ENCODE measurements at places on chromosomes 4 and X.

DNA sequence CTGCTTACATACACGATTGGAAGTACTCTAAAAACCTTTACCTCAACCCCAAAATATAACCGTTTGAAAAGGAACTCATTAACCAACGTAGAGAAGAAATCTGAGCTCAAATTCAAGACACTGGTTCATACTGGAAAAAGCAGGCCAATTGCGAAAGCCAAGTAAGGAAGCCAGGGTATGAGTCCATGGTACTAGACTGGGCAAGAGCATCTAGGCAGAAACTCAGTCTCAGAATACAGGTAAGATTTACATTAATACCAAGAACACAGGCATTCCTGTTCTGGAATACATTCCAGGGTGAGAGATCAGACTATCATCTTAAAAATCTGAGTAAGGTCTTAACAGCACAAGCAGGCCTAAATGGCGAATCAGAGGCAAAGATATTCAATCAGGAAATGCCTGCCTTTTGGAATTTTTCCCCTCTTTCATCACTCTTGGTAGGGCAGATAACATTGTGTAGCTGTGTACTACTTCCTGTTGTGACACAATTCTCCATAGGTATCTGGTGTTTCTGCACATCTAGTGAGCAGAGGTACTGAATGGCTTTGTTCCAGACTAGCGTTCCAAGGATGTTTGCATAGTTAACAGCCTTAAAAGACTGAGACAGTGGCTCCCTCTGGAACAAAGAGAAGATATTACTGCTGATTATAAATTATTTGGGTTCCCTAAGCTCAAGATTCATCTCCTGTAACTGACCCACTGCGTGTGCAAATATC lies 311.3 kb downstream of the PCDH19 start:
- DNase-seq = no peak

DNA sequence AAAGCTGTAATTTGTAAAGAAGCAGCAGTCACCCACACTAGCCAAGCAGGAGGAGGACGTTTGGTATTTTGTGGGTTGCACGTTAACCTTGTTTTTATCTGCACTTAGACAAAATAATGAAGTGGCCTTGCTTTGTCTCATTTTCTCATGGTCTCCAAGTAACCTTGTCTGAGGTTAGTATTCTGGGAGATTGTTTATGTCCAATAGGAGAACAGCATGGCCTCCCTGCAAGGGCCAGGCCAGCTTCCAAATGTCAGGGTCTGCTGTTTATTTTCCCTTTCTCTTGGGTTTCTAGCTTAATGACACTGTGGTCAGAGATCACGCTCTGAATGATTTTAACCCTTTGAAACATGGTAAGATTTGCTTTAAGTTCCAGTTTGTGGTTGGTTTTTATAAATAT lies 29.9 kb downstream of the PNMA6E start:
- DNase-seq = no peak

- no peak for DNase-seq
Measured at GRCh38 chr4:140829825-140830224, 73.6 kb upstream of the TBC1D9 start.

- DNase-seq = no peak
Measured at GRCh38 chr4:168920441-168921065, 89.5 kb downstream of the CBR4 start.

DNA sequence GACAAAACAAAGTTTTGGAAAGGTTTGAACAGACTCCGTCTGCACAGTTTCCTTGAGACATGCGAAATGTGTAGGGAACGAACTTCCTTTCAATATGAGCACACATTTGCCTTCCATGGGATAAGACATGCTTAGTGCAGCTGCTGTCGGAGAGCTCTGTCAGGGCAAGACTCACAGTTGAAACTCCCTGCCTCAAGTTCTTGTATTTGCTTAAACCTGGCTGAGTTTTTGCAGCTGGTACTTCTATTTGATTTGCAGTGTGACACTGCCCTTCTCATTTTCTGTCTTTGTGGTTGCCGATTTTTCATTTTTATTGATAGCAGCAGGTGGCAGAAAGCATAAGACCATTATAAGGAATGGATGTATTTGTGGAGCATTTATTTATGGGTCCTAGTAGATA lies 18.2 kb upstream of the RHOH start:
- no peak for DNase-seq

GRCh38 chr4:173696011-173696410 lies 166.0 kb upstream of the HAND2 start:
- DNase-seq = no peak

- DNase-seq = no peak
Measured at GRCh38 chrX:150729956-150730355, 36.8 kb downstream of the MTMR1 start.

- no peak for DNase-seq
Measured at GRCh38 chrX:113962343-113962742, 621.5 kb upstream of the HTR2C start.

DNA sequence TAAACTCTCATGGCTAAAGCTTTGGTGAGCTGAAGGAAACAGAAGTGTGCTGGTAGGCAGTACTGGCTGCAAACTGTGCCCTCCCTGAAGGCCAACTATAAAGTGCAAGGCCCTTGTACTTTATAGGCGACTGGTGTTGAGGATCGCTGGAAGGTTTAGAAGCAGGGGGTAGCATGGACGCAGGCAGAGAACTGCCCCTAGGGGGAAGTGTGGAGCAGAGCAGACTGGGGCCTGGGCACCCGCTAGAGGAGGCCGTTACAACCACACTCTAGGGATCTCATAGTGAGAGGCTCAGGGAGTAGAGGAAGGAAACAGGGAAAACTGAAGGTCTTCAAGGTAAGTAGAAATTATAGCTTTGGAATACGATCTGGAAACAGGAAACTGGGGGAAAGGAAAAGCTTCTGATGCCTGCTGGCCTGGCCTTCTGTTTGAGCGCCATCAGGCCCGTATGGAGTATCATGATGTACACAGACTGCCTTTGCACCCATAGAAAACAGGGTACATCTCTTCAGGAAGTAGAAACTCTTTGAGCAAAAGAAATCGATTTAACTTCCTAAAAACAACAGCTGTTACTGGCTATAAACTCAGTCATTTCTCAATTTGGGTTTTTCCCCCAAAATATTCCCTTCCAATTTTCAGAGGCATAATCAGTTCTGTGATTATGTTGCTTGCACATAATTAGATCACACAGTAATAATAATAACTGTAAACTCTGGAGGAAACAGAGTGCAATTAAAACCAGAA lies 23.9 kb upstream of the TMSB4X start:
- peak; percentile 41 for DNase-seq

GRCh38 chr4:186699298-186699697 lies 24.4 kb downstream of the FAT1 start:
- no peak for DNase-seq

DNA sequence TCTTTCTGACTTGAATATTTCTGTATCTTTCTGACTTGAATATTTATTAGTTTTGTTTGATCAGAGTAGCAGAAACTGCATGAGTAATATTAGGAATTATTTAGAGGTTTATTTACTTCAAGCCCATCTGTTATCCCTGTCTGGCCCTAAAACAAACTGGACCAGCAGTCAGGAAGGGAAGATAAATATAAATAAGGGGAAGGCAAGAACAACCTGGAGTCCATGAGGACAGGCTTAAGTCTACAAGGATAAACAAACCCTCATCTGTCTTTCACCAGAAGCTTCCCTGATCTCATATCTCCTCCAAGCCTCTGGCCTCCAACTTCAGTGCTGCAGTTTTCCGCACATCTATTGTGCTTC lies 524.9 kb downstream of the CENPC start:
- no peak for DNase-seq

GRCh38 chr4:88674565-88674964 lies 23.1 kb downstream of the NAP1L5 start:
- no peak for DNase-seq

- DNase-seq = no peak
Measured at GRCh38 chrX:6053141-6053540, 175.5 kb downstream of the NLGN4X start.

- DNase-seq = no peak
Measured at GRCh38 chr4:3123181-3123671, 48.7 kb downstream of the HTT start.

DNA sequence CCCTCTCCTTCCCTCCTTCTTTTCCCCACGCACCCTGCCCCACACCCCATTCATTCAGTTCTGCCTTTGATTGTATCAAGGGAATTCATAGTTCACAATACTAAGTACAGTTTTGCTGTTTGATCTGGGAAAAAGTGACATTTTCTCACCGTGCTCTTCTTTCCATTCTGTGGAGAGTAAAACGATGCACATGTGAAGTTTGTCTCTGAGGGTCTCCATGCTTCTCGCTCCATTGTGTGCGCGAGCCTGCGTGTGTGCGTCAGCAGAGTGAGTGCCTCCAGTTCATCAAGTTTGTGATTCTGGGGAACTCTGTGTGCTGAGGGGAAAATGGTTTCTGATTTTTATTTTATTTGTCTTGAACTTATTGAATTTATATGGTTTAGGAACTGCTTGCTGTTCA lies 1.9 kb downstream of the STK26 start:
- no peak for DNase-seq

DNA sequence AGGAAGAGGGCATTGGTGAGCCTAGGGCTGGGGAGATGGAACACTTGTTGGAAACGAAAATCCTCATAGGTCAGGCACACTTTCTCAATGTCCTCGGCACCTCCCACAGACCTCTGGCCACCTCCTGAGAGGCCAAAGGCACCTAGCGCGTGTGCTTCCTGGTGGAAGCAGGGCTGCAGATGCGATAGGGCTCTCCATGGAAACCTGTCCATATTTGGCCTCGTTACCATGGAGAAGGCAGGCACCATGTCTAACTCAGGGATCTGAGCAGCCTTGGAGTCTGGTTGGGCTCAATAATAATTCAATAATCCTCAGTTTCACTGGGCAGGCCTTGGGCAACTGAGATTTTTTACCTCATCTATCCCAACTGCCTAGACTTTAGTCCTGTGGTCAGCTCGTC lies 58.3 kb downstream of the RAI2 start:
- DNase-seq = no peak

DNA sequence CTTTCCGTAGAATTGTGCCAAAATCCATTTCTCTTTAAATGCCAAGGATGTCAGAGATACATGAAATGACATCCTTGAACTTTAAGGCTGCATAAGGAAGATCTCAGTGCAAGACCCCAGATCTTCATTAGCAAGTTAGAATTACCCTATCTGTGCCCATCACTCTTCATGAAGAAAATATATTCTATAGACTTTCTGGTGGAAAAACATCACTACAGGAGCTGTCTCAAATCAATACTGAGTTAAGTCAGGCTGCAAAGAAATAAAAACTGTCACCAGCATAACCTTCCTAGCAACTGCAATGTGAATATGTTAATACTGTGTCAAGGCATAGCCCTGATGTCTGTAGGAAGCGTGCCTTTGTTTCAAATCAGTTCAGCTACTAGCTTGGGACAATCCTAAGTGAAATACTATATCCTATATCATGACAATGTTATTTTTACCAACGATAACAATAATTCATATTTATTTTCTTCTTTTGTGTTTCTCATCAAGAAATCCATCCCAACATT lies 173.3 kb downstream of the TBCK start:
- no peak for DNase-seq

DNA sequence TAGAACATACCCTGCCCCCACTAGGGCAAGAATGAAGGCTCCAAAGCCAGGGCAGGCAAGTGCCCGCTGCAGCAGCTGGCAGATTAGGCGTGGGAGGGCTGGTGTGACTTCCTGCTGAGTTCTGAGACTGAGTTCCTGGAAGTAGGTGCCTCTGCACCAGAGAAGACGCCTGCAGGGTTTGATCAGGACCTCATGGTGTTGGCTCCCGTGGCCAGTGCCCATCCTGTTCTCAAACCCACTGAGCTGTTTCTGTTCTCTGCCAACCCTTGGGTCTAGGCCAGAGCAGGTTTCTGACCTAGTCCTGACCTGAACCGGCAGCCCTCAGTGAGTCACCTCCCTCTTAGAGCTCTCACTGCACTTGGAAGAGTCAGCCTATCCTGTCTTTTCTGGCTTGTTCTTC lies 220.7 kb downstream of the HS6ST2 start:
- DNase-seq = no peak

- no peak for DNase-seq
Measured at GRCh38 chrX:155070663-155070974, 317 bp downstream of the CMC4 start.

DNA sequence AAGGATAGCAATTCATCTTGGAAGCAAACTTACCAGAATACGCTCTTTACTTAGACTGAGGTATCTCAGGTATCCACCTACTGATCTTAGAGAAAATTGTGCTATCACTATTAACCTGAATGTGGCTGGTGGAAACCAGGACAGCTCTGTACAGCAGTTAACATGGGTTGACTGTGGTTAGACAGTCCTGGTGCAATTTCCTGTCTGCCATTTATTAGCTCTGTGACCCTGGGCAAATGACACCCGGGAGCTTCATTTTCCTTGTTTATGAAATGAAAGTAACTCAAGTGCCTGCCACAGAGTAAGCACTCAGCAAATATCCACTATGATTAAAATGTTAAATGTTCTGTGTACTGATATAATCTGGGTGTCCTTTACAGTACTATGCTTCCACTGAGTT lies 60.0 kb downstream of the SMC1A start:
- no peak for DNase-seq

GRCh38 chr4:139740531-139741041 lies 75.0 kb downstream of the MGST2 start:
- no peak for DNase-seq

DNA sequence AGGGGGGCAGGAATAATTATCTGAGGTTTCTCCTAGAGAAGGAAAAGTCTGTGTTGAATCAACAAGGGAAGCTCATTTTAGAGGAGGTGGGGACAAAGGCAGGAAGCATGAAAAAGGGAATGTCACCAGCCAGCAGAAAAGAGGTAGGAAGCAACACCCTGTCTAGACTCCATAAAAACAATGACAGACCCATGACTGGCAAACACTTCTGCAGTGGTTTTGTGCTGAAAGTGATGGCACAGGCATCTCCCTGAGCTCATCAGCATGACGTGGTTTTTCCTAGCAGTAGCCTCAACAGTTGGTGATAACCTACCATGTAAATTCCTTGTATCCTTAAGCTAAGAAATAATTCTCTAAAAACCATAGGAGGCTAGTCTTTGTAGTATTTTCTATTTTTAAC lies 110.7 kb upstream of the GALNT7 start:
- no peak for DNase-seq

- DNase-seq = no peak
Measured at GRCh38 chrX:71603618-71604017, 14.7 kb downstream of the CXCR3 start.

DNA sequence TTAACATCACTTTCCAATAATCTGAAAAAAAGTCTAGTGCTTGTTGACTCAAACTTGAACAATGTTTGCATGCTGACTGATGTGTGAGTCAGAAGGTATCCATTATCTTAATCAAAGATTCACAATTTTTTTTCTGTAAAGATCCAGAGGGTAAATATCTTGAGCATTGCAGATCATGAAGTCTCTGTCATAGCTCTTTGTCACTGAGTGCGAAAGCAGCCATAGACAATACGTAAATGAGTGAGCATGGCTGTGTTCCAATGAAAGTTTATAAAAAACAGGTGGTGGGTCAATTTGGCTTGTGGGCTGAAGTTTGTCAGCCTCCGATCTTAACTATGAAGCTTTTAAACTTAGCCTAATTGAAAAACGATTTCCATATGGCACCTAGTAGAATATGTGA lies 37.7 kb downstream of the NHS start:
- no peak for DNase-seq
